Keratinocyte (primary cell): ENCODE measurements at places on chromosomes 2 and 18. TPM values are rescaled to one million over a fixed set of nuclear protein-coding genes. Genes with fewer than 3 reads are reported as not detected.

DNA sequence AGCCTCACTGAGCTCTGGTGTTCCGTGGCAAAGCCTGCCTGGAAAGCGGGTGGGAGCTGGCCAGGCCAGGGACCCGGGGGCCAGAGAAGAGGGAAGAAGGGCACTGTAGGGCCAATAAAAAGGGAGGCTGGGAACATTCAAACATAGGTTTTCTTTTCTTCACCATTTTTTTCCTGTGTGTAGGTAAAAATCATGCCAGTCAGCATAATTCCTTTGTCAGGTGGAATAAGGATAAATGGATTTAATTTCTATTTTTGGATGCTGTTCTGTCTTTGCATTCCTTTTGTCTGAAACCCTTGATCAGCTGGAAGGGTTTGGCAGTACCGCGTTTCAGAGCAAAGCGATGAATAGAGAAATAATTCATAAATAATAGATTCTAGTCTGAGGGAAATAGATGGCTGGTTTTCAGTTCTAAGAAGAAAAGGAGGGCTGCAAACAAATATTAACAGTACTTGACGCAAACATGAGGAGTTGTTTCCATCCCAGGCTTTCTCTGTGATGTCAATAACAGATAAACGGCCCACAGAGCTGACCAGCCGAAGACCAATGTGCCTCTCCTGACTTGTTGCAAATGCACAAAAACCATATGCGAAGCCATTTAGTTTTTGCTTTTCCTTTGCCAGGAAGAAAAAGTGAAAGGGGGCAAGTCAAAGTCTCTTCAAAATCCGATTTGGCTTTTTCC is 384.4 kb downstream of the TSN start:
- no peaks in the 10 kb centered on the region for H3K4me1 ChIP-seq
- H3K36me3 ChIP-seq, result no peaks in the 10 kb centered on the region
- H3K27me3 ChIP-seq, result no peaks in the 10 kb centered on the region
- DNase-seq, result no peak
- H3K4me3 ChIP-seq, result no peak overlapping the region
- no peak overlapping the region for H3K27ac ChIP-seq

- H3K4me3 ChIP-seq, result no peak overlapping the region
- H3K27ac ChIP-seq, result no peak overlapping the region
- no peaks in the 10 kb centered on the region for H3K36me3 ChIP-seq
- no peak for DNase-seq
- no peaks in the 10 kb centered on the region for H3K4me1 ChIP-seq
- H3K27me3 ChIP-seq, result no peaks in the 10 kb centered on the region
Observed at GRCh38 chr18:47735041-47735702, 195.3 kb downstream of the SMAD2 start.

GRCh38 chr2:47254464-47254863 is 99.4 kb upstream of the STPG4 start:
- DNase-seq, result no peak
- H3K4me1 ChIP-seq, result no peaks in the 10 kb centered on the region
- H3K4me3 ChIP-seq, result no peak overlapping the region
- H3K36me3 ChIP-seq, result no peaks in the 10 kb centered on the region

GRCh38 chr2:100744184-100744583 is 75.8 kb upstream of the NPAS2 start:
- DNase-seq, result no peak
- no peaks in the 10 kb centered on the region for H3K36me3 ChIP-seq
- no peak overlapping the region for H3K4me3 ChIP-seq
- no peaks in the 10 kb centered on the region for H3K27me3 ChIP-seq
- H3K4me1 ChIP-seq, result peaks cover 30% of the 10 kb centered on the region

Gene CCDC138
- polyA plus RNA-seq, result 2.4 to 6.6 TPM (median 3.1 TPM) in 3 replicates

Gene LBX2
- 0.09 to 0.11 TPM (median 0.10 TPM) in 3 replicates for polyA plus RNA-seq

GRCh38 chr2:238525990-238526389 is 99.3 kb downstream of the ASB1 start:
- DNase-seq, result no peak
- H3K4me3 ChIP-seq, result no peak overlapping the region
- H3K27me3 ChIP-seq, result no peaks in the 10 kb centered on the region
- peaks cover 10% of the 10 kb centered on the region for H3K4me1 ChIP-seq
- no peaks in the 10 kb centered on the region for H3K36me3 ChIP-seq

Gene PLEK
- polyA plus RNA-seq, result 0.04 to 0.28 TPM in 2 of 3 replicates, not detected in the other

Gene TUBA3E
- not detected in 3 replicates for polyA plus RNA-seq

- H3K4me3 ChIP-seq, result no peak overlapping the region
- H3K4me1 ChIP-seq, result no peaks in the 10 kb centered on the region
- no peaks in the 10 kb centered on the region for H3K36me3 ChIP-seq
- no peak for DNase-seq
- H3K27me3 ChIP-seq, result no peaks in the 10 kb centered on the region
- H3K27ac ChIP-seq, result no peak overlapping the region
Observed at GRCh38 chr2:141103216-141103615, 1027.6 kb downstream of the LRP1B start.

DNA sequence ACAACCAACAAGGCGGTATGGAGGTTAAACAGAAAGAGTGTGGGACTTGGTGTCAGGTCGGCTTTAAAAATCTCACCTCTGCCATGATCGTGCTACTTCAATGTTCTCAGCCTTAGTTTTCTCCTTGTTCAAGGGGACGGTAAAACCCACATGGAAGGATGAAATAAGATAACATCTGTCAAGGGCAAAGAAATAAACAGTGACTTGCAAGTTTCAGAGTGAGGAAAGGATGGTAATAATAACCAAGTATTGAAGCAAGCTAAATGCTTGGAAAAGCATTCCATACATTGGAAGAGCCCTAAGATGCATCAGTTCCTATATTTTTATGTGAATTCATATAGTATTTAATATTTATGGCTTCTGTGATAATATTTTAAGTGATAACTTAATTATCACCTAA is 29.8 kb upstream of the LMAN1 start:
- no peaks in the 10 kb centered on the region for H3K27me3 ChIP-seq
- H3K36me3 ChIP-seq, result no peaks in the 10 kb centered on the region
- H3K4me3 ChIP-seq, result no peak overlapping the region
- DNase-seq, result no peak
- H3K4me1 ChIP-seq, result no peaks in the 10 kb centered on the region

DNA sequence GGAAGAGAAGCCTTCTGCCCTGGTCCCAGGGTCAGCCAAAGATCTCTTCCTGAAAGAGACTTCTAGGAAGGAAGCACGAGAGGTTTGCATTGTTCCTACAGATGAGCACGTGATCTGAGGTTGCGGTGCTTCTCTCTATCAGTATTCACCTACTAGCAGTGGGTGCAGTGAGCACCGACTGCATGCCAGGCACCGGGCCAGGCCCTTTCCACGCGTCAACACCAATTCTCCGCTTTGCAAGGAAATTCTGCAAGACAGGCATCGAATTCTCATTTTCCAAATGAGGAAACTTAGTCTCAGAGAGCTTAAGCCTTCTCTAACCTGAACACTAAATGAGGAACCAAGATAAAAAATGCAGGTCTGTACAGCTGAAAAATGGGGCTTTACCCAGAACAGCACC is 151.5 kb upstream of the MYCN start:
- H3K27me3 ChIP-seq, result no peaks in the 10 kb centered on the region
- no peaks in the 10 kb centered on the region for H3K36me3 ChIP-seq
- no peak overlapping the region for H3K27ac ChIP-seq
- no peak for DNase-seq
- no peaks in the 10 kb centered on the region for H3K4me1 ChIP-seq

DNA sequence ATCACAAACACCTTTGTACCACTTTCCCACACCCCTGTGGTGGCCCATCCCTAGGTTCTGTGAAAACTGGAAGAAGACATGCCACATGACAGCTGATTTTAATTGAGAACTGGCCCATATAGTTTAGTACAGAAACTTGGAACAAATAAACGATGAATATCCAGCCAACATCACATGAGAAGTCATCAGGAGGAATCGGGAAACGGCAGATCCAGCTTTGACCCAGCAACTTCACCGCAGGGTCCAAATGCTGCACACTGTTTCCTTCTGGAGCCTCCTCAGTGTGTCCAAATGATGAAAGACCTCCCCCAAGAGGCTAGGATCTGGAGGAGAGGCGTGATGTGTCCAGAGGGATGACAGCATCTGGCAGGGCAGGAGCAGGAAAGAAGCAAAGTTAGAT is 75.5 kb downstream of the COPS8 start:
- no peak overlapping the region for H3K4me3 ChIP-seq
- no peak overlapping the region for H3K27ac ChIP-seq
- H3K36me3 ChIP-seq, result no peaks in the 10 kb centered on the region
- H3K27me3 ChIP-seq, result no peaks in the 10 kb centered on the region

- DNase-seq, result no peak
- H3K4me3 ChIP-seq, result no peak overlapping the region
- H3K27ac ChIP-seq, result no peak overlapping the region
- H3K4me1 ChIP-seq, result no peaks in the 10 kb centered on the region
Observed at GRCh38 chr2:85485815-85486214, 53.2 kb upstream of the MAT2A start.

GRCh38 chr18:63213331-63213900 is 106.2 kb downstream of the BCL2 start:
- no peaks in the 10 kb centered on the region for H3K4me1 ChIP-seq
- H3K36me3 ChIP-seq, result no peaks in the 10 kb centered on the region
- H3K27me3 ChIP-seq, result no peaks in the 10 kb centered on the region
- H3K4me3 ChIP-seq, result no peak overlapping the region
- H3K27ac ChIP-seq, result no peak overlapping the region

DNA sequence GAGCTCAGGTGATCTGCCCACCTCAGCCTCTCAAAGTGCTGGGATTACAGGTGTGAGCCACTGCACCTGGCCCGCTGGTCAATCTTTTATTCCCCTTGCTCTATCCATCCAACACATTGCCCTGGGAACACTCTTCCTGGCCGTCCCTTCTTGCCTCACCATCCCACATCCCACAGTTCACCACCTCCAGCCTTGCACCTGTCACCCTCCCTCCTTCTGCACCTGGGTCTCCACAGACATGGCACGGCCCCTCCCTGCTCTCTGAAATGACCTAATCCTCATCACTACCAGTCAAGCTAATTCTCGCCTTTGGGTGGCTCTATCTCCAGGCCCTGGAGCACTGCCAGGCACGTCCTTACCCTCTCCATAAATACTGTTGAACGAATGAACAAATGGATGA is 116.9 kb upstream of the TEX51 start:
- H3K27ac ChIP-seq, result no peak overlapping the region
- DNase-seq, result no peak
- H3K4me1 ChIP-seq, result peaks cover 4% of the 10 kb centered on the region

Gene CHRNG
- polyA plus RNA-seq, result not detected in 3 replicates

GRCh38 chr2:199646439-199646838 is 188.7 kb upstream of the SATB2 start:
- DNase-seq, result no peak
- no peaks in the 10 kb centered on the region for H3K4me1 ChIP-seq
- H3K4me3 ChIP-seq, result no peak overlapping the region

- H3K36me3 ChIP-seq, result no peaks in the 10 kb centered on the region
- H3K27ac ChIP-seq, result no peak overlapping the region
- peaks cover 63% of the 10 kb centered on the region for H3K4me1 ChIP-seq
- DNase-seq, result no peak
- no peak overlapping the region for H3K4me3 ChIP-seq
Observed at GRCh38 chr2:42855221-42855970, 63.0 kb upstream of the HAAO start.

DNA sequence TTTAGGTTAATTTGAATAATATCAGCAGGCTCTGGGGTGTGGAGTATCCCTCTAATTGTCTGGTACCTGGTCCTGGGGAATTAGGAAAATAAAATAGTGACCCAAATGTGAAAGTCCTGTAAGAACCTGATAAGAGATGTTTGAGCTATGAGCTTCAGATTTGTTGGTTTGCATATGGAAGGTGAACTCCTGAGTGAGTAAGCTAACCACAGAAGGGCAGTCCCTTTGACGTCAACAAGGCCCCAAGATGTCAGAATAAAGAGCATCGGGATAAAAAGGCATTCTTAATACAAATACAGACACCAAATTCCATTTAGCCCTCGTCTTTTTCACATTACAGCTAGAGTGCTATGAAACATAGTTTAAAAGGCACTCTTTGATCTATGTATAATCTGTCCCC is 1366.3 kb upstream of the TMEFF2 start:
- H3K4me3 ChIP-seq, result no peak overlapping the region
- H3K36me3 ChIP-seq, result no peaks in the 10 kb centered on the region
- H3K27me3 ChIP-seq, result no peaks in the 10 kb centered on the region
- no peak overlapping the region for H3K27ac ChIP-seq
- DNase-seq, result no peak

Gene GCG
- polyA plus RNA-seq, result not detected in 3 replicates

DNA sequence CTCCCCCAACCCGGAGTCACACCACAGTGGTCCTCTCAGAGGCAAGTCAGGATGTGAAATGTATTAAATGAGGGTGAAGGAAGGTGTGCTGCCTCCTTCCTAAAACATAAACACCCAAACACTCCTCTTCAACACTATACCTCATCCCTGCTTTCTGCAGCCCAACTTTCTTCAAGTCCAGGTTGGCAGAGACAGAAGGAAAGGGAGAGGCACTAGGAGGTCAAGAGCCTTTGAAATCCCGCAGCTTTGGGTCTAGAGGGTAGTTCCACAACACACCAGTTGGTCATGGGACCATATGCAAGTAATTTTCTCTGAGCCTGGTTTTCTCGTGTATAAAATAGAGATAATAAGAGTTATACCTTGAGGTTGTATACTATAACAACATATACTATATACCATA is 38.4 kb downstream of the FIGN start:
- H3K4me1 ChIP-seq, result no peaks in the 10 kb centered on the region
- H3K36me3 ChIP-seq, result no peaks in the 10 kb centered on the region
- no peaks in the 10 kb centered on the region for H3K27me3 ChIP-seq
- H3K27ac ChIP-seq, result no peak overlapping the region
